CD8-positive, alpha-beta T cell (primary cell): ENCODE measurements at places on chromosomes 2 and 18. TPM values are rescaled to one million over a fixed set of nuclear protein-coding genes. Genes with fewer than 3 reads are reported as not detected.

- DNase-seq: no peak
These were observed 51.4 kb downstream of the MREG start for GRCh38 chr2:215961981-215962380.

GRCh38 chr2:41881249-41881648, 166.6 kb upstream of the PKDCC start:
- DNase-seq: no peak

- no peak for DNase-seq
These were observed 17.2 kb downstream of the MYO1B start for GRCh38 chr2:191262436-191262835.

GRCh38 chr2:20617081-20617575, 33.8 kb downstream of the HS1BP3 start:
- DNase-seq: no peak

GRCh38 chr2:142199073-142199472, 68.3 kb upstream of the LRP1B start:
- DNase-seq: no peak

- DNase-seq: no peak
These were observed 191.8 kb downstream of the RNF144A start for GRCh38 chr2:7108792-7109532.

Gene GALNT3
- total RNA-seq: 5.3 TPM

Gene C2orf72
- total RNA-seq: not detected

Gene HMSD
- not detected for total RNA-seq
